ENCODE measurements at places on chromosomes 5 and 9.

- DNase-seq, result no peak
These were observed 189.7 kb downstream of the PSAT1 start for GRCh38 chr9:78486661-78487060.

GRCh38 chr5:37478121-37478894 lies 99.2 kb downstream of the WDR70 start:
- DNase-seq, result no peak

GRCh38 chr9:119794836-119795235 lies 425.6 kb upstream of the BRINP1 start:
- no peak for DNase-seq

GRCh38 chr5:39266442-39266841 lies 47.1 kb upstream of the FYB1 start:
- no peak for DNase-seq

GRCh38 chr9:34070606-34071324 lies 22.1 kb upstream of the UBAP2 start:
- DNase-seq, result no peak

GRCh38 chr5:153485641-153486040 lies 4.8 kb upstream of the GRIA1 start:
- DNase-seq, result no peak

- no peak for DNase-seq
These were observed 453 bp downstream of the PTRH1 start for GRCh38 chr9:127714951-127715469.

DNA sequence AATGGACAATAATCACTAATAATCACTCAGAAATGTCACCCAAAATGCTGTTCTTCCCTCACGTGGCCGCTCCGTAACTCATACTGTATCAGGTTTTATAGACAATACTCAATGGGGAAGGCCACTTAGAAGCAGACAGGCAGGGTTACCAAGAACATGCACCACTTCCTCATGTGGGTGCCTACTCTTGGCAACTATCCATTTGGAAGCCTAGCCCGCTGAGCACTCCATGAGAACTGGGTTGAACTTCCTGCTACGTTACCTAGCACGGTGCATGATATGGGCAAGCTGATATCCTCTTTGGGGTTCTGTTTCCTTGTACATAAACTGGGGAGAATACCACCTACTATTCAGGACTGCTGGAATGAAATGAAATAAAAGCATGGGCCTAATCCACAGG lies 14.3 kb downstream of the DAP start:
- DNase-seq, result no peak

GRCh38 chr9:89185980-89186379 lies 7.4 kb upstream of the SHC3 start:
- no peak for DNase-seq

GRCh38 chr5:154194345-154195329 lies 4.1 kb downstream of the GALNT10 start:
- DNase-seq, result no peak
